ENCODE measurements at places on chromosomes 1 and 21.

DNA sequence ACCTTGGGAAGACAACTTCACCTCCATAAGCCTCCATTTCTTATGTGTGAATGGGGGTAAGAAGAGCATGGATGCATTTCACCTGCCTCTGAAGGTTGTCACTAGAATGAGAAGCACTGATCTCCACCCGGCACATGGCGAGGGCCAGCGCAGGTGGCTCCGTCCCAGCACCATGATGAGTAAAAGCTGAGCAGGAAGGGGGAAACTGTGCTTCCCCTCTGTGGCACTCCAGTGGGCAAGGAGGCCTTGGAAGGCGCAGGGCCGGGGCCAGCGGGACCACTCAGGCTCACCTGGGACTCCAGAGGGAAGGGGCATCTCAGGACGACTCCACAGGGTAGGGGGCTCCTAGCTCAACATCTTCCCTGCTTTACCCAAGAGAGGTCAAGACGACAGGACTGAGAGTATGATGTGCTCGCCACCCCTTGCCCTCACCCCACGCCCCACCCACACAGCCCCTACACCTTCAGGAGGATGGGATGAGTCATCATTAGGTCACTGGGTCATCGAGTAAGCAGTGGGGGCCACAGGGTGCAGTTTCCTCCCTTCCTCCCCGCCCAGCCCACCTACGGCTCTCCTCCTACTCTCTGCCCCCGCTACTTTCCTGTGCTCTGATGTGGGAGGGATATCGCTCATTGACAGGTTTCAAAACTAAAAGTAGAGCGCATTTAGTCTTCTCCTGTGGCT, 112.1 kb downstream of the HIVEP3 start:
- DNase-seq = no peak

DNA sequence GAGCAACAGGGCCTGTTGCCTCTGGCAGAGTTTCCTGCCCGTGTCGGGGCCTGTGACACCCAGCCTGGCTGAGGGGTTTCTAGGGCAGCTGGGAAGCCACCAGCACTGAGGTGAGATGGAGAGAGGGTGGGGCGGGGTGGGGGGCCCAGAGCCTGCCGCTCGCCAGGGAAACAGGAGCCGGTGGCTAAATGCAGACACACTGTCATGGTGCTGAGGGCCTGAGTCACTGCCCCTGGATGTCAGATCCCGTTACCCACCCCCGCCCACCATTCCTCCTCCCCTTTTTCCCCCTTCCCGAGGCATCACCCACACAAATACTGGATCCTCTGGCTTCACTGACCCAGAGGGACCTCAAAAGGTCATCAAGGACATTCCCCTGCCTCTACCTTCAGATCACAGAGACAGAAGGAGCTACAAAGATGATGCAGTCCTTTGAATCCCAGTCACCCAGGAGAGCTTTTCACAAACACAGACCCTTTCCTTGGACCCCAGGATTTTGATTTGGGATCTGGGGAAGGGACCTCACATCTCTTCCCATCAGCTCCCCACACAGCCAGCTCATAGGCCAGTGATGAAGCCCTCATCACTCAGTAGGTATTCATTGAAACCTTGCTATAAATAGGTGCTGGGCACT, 1.9 kb upstream of the HSPB7 start:
- DNase-seq = no peak

DNA sequence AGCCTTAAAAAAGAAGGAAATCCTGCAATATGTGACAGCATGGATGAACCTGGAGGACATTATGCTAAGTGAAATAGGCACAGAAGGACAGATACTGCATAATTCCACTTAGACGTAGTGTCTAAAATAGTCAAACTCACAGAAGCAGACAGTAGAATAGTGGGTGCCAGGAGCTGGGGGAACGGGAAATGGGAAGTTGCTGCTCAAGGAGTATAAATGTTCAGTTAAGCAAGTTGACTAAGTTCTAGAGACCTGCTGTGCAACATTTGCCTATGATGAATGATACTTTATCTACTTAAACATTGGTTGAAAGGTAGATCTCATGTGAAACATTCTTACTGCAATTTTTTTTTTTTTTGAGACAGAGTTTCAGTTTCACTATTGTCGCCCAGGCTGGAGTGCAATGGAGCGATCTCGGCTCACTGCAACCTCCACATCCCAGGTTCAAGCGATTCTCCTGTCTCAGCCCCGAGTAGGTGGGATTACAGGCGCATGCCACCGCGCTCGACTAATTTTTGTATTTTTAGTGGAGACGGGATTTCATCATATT, 197.8 kb downstream of the HIVEP3 start:
- DNase-seq = no peak

DNA sequence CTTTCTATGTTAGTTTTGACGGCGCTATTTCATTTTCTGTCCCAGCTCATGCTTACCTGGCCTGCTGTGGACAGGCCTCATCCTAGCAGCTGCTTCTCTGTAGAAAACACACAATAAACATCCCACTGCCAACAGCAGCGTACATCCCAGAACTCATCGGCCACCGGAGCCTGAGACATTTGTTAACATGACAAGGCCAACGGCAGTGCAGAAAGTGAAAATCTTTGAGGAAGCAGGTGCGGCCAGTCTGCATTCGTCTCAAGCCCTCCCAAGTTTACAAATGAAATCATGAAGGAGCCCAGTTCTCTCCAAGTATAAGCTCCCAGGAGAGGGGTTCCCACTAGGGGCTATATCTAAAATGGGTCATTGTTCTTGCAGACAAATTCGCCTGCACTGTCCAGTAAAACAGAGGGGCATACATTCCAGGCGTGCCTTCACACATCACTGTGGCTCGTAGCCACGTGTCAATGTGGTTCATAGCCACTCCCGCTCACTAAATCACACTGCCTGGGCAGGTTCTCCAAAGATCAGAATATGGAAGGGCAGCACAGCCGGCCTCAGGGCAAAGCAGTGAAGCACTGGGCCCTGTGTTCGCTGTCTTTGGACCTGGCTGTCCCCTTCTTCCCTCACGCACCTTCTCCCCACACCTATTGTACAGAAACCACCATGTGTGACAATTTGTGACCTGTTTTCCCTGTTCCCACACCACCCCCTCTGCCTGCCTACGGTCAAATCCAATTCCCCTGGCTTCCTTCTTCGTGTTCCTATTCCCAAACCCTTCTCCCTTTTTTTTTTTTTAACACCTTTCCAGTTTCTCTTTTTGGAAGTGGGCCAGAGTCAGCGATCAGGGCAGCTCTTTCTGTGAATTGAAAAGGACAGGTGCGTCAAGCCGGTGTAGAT, 27.0 kb upstream of the ABCG1 start:
- DNase-seq = no peak

- DNase-seq = no peak
Measured at GRCh38 chr1:153957744-153958110, 685 bp downstream of the CRTC2 start.

- no peak for DNase-seq
Measured at GRCh38 chr1:115228191-115228590, 109.9 kb downstream of the NGF start.

All from cerebellar nuclear complex (tissue), 1 donor.